ENCODE measurements at places on chromosomes 7 and 10.

GRCh38 chr10:95324436-95325268, 33.8 kb upstream of the PDLIM1 start:
- no peak for DNase-seq

GRCh38 chr10:132107186-132107948, 41.6 kb downstream of the JAKMIP3 start:
- DNase-seq, result peak; percentile 7

- no peak for DNase-seq
Measured at GRCh38 chr7:41045556-41046123, 657.2 kb downstream of the INHBA start.

DNA sequence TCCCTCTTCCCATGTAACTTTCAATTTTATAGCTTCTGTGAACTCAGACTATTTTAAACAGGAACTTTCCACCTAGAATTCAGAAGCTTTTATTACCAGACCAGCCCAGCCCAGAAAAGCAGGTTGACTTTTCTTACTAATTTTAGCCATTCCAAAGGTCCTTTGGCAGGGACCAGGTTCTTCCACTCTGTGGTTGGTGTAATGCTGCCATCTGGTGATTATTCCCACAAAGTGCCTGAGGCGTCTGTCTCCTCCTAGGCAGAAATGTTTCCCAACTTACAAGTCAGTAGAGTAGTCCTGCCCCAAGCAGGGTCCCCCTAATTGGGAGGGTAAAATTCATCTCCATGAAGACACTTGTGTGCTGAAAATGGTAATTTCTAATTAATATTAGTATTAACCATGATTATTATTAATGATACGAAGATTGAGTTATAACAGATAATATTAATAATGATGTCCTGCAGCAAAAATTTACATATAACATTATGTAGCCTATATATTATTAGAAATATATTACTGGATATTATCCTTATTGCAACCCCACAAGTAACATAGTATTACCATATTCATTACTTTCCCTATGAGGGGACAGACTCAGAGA, 53.0 kb upstream of the PPP1R17 start:
- DNase-seq, result no peak

GRCh38 chr10:114856544-114857287, 35.1 kb downstream of the FHIP2A start:
- DNase-seq, result no peak

- DNase-seq, result no peak
Measured at GRCh38 chr10:14466257-14466656, 135.5 kb upstream of the FRMD4A start.

DNA sequence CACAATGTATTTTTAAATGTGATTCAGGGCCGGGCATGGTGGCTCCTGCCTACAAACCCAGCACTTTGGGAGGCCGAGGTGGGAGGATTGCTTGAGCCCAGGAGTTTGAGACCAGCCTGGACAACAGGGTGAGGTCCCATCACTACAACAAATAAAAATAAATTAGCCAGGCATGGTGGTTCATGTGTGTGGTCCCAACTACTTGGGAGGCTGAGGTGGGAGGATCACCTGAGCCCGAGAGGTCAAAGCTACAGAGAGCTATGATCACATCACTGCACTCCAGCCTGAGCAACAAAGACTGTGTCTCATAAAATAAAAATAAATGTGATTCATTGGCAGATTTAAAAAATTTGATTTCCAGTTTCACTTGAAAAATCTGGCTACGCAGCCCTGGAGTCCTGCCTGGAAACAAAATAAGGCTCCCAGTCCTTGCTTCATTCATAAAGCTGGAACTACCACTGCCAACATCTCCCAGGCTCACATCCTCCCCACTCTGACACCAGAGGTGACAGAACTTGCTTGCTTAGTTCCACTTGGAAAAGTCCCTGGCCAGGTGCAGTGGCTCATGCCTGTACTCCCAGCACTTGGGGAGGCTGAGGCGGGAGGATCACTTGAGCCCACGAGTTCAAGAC, 27.9 kb upstream of the SLC35G1 start:
- no peak for DNase-seq

GRCh38 chr10:113961182-113962031, 82.3 kb upstream of the ADRB1 start:
- DNase-seq, result peak; percentile 41

DNA sequence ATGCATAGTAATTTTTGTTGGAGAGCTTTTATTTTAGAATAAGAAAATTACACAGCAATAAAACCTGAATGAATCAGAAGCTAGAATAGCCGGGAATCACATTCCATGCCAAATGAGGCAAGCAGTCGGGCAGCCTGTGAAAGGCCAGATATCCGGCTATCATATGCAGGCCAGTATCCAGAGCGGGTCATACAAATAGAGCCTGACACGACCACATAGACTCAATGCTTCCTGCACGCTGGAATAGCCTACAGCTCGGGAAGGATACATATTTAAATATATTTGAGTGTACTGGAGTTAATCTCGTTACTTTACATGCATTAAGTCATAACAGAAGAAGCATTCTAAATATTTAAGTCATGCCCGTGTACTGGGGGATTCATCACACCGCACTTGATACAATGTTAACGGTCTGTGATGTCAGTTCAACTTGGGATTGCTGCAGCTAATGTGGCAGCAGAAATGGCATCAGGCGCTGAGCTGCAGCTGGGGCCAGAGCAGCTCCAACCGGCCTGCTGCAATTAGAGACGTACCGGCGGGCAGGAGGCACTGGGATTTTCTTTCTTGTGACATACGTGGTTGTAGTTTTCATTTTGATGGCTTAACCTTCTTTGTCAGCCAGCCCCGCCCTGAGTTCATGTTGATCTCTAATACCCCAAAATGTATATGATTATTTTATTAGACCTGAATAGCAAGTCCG, 112.0 kb downstream of the EBF3 start:
- no peak for DNase-seq

DNA sequence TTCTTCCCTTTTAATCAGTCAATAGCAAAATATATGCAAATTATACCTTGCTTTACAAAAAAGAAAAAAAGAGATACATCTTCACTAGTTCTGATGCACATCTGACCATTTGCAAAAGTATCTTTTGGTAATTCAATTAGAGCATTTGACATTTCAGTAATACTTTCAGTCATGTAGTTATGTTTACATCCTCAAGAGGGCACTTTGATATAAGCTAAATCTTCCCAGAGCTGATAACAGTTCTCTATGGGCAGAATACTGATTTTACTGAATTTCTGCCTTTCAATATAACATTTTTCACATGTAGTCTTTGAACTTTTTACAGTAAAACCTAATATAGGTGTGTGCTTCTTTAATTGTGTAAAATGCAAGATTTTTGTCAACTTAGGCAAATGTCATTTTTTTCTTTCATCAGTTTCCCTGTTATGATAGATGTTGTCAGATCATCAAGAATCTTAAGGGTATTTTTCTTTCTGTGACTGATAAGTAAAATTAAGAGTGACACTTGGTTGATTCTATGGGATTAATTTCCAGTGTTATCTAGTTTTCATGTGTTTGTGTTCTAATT, 703.5 kb upstream of the SEMA3D start:
- no peak for DNase-seq

GRCh38 chr7:104979167-104979841, 34.7 kb upstream of the KMT2E start:
- no peak for DNase-seq

GRCh38 chr10:22344249-22344648, 1.0 kb upstream of the SPAG6 start:
- no peak for DNase-seq

DNA sequence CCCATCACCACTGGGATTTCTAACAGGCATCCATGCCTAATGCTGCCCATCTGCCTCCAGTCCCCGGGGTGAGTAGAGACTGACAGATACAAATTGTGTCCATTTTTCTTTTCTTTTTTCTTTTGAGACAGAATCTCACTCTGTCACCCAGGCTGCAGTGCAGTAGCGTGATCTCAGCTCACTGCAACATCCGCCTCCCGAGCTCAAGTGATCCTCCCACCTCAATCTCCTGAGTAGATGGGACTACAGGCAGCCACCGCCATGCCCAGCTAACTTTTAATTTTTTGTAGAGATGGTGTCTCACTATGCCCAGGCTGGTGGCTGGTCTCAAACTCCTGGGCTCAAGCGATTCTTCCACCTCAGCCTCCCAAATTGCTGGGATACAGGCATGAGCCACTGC, 7.6 kb upstream of the CPN1 start:
- DNase-seq, result no peak
